Fibroblast of skin of left biceps (primary cell): ENCODE measurements at places on chromosomes 3 and 15.

DNA sequence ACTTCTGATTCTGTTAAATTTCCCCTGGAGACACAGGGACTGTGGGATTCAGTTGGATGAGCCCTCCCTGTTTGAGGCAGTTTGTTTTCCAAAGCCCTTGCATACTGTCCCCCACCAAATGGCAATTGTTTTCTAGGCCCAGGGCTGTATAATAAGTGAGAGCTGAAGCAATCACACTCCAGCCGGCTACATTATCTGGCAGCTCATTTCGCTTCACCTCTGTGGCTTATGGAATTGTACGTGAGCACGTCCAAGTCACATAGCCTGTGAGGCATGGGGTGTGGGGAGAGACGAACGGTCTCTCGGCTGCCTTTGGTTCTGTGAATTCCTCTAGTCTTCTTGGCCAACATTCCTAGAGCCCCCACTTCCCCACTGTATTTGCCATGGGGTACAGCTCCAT lies 10.7 kb downstream of the RBP2 start:
- DNase-seq, result no peak

DNA sequence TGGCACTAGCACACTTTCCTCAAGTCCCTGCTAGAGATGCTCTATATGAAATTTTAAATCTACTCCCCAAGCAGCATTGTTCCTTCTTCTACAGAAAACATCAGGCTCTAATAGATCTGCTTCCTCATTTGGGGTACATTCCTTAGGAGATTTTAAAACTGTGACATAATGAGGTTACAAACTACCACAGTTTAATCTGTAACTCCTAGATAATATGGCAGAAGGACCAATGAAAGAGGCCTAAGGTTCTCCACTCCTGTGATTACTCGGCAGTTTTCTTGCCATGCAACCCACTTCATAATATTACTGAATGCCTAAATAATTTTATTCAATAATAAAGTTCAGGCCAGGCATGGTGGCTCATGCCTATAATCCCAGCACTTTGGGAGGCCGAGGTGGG lies 16.1 kb downstream of the ZNF106 start:
- no peak for DNase-seq

DNA sequence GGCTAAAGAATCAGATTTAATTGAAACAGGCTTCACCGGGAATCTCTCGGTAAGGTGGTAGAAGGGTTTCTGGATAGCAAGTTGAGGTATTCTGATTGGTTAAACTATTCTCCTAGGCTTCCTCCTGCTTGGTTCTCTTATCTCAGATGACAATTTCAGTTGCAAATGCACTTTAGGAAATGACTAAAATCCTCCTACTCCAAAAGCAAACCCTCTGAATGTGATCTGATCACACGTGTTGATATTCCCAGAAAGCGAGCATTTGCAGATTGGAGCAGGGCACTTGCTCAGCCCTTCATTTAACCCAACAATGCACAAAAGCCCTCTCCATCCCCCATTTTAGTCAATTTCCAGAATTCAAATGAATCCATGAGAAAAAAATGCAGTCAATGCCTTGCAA lies 55.6 kb upstream of the ICE2 start:
- DNase-seq, result no peak

DNA sequence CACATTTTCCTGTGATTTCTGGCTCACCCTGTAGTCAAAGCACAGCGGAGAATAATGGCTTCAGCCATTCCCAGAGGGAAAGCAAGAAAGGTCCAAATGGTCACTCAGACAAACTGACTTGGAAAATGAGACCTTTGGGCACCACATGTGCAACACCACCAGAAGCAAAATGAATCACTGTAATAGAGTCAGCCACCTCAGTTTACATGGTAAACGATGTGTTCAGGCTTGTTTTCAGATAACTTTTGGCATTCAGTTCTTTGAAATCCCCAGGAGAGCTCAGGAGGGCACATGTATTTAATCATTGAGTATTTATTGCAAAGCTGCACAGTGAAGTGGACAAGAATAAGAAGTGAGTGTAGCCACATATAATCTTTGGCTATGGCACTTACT lies 38.4 kb upstream of the ALCAM start:
- DNase-seq, result no peak

DNA sequence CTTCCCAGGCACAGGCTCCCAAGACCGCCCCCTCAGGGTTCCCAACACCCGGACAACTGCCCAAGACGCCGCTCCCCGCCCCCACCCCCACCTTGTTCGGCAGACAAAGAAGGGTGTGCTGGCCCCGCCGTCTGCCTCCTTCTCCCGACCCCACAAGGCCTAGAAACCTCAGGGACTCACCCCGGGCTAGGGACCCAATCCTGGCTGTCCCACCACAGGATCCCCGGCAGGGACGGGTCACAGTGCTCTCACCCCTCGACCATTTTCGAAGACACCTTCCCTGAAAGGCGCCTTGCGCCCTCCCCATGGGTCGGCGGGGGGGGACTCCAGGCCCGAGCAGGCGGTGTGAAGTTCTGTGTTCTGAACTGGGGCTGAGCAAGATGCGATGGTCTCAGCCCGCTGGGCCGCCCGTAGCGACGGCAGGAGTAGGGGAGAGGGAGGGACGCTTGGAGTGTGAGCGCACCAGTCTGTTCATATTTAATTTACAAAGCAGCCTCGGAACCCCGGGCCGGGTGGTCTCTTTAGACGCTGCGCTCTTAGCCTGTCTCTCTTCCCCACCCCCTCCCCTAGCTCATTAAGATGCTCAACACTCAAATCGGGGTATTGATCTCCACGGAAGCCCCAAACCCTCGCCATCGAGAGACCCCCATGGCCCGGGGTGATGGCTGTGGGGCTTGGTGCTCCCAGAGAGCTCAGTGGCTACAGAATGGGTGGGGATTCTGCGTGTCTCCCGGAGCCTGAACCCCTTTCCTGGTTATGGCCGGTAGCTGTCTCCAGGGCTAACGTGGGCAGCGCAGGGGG lies 1.4 kb upstream of the ISLR2 start:
- no peak for DNase-seq

GRCh38 chr15:88487796-88488523 lies 20.5 kb downstream of the MRPS11 start:
- DNase-seq, result no peak

- DNase-seq, result no peak
Measured at GRCh38 chr3:142858043-142858442, 30.8 kb downstream of the PCOLCE2 start.

DNA sequence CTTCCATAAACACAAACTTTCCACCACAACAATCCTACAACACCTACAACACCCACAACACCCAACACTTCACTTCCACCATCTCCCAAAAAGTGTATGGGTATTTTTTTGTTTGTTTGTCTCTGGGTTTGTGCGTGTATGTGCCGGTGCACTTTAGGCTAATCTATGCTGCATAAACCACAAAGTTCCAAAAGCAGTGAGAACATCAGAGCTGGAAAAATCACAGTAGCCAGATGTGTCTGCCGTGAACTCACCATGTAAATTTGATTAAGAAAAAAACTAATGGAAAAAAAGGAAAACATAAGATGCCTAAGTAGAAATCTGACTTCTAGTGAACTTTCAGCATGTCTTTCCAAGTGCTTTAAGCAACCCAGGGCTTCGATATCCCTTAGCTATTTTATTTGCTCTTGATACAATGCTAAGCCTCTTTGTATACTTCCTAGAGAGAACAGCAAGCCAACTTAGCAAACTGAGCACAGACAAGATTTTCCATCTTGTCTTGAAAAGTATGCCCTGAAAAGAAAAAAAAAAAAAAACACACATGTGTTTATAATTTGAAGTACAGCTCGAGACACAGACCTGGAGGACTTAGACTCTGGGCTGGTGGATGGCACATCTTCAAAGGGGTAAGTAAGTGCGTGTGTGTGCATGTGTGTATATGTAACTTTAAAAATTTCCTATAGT lies 91.4 kb downstream of the WWTR1 start:
- no peak for DNase-seq

GRCh38 chr3:106121491-106122289 lies 252.9 kb upstream of the CBLB start:
- DNase-seq, result no peak

DNA sequence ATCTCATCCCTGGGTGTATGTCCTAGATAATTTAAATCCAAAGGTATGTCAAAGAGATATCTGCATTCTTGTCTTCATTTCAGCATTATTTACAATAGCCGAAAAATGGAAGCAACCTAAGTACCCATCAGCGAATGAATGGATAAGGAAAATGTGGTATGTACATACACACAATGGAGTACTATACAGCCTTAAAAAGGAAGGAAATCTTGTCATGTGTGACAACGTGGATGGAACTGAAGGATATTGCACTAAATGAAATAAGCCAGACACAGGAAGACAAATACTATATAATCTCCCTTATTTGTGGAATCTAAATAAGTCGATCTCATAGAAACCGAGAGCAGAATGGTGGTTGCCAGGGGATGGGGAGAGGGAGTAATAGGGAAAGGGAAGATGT lies 16.8 kb upstream of the MGLL start:
- DNase-seq, result no peak

DNA sequence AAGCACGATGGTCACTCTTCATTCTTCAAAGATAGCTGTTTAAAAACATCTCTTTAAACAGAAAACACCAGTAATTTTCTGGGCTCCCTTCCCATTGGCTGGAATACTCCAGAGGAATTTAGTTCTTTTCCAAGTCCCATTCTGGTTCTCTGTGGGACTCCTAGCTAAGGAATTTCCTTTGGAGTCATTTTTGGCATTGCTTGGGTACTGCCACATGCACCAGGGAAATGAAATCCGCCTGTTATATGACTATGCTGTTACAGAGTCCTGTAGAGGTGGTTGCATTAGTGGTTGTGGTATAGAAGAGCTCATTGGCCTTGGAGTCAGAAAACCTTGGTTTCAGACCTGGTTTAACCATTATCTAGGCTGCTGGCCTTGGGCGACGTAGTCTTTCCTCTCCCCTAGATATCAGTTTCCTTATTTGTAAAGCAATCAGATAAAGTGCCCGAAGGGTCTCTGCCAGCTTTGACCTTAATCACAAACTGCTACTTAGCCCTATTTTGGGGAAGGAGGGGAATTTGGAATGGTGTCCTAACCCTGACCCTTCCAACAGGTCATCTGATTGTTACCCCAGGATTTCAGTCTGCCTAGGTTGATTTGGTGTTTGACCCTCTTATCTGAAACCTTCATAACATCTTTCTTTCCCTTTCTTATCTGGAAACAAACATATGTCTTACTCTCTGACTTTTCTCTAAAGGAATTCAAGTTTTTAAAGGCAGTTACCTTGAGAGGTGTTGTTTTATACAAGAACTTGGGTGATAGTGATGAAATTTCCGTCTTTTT lies 13.4 kb downstream of the RTP1 start:
- DNase-seq, result peak; percentile 49

GRCh38 chr15:66089049-66089448 lies 164.5 kb downstream of the MEGF11 start:
- DNase-seq, result no peak

DNA sequence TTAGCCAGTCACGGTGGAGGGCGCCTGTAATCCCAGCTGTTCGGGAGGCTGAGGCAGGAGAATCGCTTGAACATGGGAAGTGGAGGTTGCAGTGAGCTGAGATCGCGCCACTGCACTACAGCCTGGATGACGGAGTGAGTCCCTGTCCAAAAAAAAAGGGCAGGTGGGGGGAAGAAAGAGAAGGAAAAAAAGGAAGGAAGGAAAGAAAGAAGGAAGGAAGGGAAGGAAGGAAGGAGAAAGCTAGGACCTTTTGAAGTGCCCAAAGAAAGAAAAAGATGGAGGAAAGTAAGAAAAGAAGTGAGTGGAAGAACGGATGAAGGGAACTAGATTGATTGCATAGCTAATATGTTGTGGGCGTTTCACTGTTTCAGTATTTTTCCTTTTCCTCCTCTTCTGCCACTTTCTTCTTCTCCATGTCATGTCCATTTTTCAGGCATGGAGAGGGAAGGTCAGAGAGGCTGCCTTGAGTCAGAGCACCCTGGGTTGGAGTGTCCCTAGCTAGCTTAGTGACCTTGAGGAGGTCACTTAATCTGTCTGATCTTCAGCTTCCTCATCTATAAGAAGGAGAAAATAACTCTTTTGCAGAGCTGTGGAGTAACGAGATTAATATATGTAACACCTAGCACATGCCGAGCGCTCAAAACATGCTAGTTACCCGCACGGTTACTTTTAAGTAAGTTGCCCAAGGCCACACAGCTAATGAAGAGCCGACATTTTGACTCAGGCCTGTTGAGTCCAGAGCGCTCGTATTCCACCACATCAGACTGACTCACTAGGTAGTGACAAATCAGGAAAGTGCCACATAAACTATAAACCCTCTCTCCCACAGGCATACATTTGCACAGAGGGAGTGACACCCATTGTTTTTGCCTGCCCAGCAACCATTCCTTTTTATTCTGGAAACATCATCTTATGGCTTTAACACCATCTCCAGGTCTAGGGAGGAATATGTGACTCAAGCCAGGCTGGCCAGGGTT lies 42.2 kb downstream of the BHLHE40 start:
- no peak for DNase-seq

DNA sequence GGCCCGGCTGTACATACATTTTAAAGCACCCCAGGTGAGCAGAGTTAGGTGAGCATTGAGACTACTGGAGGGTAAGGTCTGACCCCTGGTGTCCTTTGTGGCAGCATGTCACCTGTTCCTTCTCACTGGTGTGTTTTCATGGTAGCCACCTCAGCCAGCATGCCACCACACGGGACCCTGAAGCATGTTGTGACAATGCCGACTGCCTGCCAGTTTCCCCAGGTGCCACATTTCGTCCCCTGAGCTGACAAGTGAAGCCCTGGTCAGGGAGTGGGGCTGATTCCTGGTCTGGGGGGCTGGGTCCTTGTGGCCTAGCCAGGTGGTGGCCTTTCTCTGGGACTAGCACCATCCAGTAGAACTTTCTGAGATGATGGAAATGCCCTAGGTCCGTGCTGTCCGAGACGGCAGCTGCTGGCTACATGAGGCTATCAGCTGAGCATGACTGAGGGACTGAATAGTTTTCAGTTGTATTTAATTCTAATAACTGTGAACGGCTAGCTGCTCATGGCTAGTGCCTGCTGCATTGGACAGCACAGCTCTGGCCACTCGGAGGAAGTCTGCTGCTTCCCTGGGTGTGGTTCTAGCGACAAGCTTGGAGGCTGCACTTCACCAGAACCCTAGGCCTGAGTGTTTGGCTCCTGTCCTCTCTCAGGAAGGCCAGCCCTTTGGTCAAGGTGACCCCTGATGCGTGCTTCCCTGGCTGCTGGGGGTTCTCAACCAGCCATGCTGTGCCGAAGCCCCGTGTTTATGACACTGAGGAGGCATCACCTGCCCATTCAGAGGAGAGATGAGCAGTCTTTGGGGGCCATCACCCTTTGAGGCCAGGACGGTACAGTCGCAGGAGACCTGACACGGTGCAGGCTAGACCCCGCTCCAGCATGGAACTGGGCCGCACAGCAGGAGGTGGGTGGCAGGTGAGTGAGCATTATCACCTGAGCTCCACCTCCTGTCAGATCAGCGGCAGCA lies 3.9 kb downstream of the C3orf22 start:
- DNase-seq, result no peak

GRCh38 chr3:70620367-70620766 lies 307.9 kb upstream of the MDFIC2 start:
- DNase-seq, result no peak

DNA sequence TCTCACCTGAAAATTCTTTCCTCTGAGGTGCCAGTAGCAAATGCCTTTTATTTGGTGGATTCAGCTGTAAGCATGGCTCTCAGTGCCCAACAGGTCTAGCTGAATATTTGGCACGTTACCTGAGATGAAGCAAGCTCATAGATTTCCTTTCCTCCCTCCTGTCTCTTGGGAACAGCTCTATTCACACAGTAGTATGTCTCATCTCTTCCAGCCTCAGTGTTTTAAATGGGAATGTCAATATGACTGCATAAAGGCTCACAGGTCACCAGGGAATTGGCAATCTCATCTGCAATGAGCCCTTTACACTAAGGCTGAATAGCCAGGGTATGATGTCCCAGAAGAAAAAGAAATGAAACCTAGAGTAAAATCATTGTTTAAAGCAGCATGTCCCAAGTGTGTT lies 733.5 kb downstream of the NTRK3 start:
- DNase-seq, result no peak
